ENCODE measurements at places on chromosomes 7 and 10.

GRCh38 chr7:128347647-128348097, 4.0 kb upstream of the RBM28 start:
- DNase-seq = peak; percentile 73

- no peak for DNase-seq
These were observed 499.1 kb upstream of the NRP1 start for GRCh38 chr10:33833566-33833965.

DNA sequence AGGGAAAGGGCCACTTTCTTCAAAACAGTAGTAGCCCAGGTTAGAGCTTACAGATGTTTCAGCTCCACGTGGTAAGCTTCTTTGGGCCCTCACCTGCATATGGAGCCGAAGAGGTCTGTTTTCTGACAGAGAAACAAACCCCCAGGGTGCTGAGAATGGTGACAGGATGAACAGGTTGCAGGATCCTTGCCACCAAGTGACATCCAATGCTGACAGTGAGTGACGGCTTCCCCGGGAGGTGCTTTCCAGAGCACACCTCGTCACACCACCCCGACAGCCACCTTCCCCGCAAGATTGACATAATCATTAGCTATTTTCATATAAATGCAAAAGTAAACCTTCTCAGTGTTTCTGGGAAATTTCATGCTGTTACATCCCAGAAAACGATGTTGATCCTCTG, 109.3 kb upstream of the BTBD16 start:
- no peak for DNase-seq

DNA sequence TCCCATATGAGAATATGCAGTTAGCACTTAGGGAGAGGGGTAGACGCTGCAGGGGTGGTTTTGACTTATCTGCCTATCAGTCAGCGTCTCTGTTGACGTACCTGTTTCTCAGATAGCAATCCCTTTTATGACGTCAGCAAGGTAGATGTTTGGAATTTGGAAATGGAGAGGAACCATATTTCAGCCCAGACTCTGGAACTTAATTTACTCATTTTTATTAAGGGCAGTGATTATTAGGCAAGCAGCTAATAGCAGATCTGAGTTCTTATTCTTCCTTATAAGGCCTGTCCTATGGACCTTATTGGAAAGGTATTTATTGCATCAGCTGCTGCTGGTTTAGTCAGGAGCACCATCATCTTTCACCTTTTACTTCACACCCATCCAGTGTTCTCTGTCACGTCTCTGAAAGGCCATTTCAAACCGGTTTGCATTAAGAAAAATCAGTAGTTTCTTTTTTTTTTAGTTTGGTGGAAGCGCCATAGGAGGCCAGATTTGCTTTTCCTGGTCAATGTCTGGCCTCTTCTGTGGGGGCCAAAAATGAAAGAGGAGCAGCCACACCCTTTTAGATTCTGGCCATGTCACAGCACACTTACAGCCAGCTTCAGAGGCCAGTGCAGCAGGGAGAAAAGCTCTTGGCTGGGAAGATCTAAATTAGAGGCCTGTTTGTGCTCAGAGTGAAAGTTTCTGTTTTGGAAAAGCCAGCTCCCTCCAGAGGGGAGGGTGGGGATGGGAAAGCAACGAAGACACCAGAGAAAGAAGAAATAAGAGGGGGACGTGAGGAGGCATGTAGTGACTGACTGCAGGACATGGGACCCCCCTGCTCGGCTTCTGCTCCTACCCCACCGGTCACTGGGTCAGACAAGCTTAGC, 146.3 kb downstream of the TCF7L2 start:
- DNase-seq = no peak

GRCh38 chr7:4818000-4818794, 42.8 kb downstream of the AP5Z1 start:
- DNase-seq = no peak

- DNase-seq = no peak
These were observed 3.8 kb upstream of the KAT6B start for GRCh38 chr10:74822521-74823089.

- no peak for DNase-seq
These were observed 458.9 kb upstream of the ANKRD30A start for GRCh38 chr10:36666451-36666850.

Data from activated CD8-positive, alpha-beta memory T cell treated with anti-CD3 and anti-CD28 coated beads, Interleukin-2, amount 50 U/mL, for 48 hours (primary cell).